Hematopoietic multipotent progenitor cell treated with erythropoietin and hydrocortisone succinate and interleukin-3 and kit ligand, for 4 days (in vitro differentiated cells): ENCODE measurements at places on chromosomes 5 and 9.

- DNase-seq, result no peak
These were observed 281.9 kb downstream of the DRD1 start for GRCh38 chr5:175162036-175162435.

GRCh38 chr5:173327084-173327947 is 898 bp downstream of the STC2 start:
- DNase-seq, result no peak

DNA sequence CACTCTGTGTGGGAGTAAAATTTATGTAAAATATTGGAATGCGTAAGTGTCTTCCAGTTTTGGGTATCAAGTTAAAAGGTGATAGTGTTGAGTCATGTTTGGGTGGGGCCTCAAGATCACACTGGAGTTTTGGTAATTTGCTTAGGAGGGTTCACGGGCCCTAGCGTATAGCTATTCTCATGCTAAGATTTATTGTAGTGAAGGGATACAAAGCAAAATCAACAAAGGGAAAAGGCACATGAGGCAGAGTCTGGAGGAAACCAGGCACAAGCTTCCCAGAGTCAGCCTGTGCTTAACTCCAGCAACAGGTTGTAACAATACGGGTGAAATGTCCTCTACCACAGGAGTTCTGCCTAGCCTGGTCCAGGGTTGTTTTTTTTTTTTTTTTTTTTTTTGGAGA is 20.2 kb downstream of the HSPA4 start:
- no peak for DNase-seq

DNA sequence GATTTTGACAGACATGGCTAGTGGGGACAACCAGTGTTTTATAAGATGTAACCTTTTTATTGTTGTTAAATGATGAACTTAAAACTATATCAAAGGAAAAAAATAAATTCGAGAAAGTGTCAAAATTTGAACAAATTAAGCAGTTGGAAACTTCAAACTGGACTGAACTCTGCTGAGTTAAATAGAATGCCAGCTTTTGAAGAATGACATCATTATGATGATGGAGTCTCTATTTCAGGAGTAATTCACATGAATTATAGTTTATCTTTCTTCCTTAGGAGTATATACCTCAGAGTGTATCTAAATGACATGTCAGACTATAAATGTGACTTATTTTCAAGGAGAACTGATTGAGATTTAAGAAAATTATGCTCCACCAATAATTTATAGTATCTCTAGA is 125.2 kb downstream of the CAMK4 start:
- DNase-seq, result no peak

- no peak for DNase-seq
These were observed 942.5 kb downstream of the EFNA5 start for GRCh38 chr5:106728208-106728607.
